ENCODE measurements at places on chromosomes 5 and 9.

DNA sequence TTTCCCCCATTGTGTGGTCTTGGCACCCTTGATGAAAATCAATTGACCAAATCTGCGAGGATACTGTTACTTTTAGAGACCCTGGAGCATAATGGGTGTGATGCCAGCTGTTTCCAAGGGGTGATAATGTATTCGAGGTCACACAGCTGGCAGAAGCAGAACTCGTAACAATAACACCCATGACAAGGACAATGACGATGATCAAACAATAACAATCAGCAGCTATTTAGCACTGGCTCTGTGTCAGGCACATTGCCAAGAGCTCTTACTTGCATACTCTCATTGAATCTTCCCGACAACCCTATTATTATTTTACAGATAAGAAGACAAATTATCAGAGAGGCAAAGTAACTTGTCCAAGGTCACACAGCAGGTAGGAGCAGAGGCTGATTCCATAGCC lies 223.7 kb upstream of the MSX2 start:
- DNase-seq, result no peak

DNA sequence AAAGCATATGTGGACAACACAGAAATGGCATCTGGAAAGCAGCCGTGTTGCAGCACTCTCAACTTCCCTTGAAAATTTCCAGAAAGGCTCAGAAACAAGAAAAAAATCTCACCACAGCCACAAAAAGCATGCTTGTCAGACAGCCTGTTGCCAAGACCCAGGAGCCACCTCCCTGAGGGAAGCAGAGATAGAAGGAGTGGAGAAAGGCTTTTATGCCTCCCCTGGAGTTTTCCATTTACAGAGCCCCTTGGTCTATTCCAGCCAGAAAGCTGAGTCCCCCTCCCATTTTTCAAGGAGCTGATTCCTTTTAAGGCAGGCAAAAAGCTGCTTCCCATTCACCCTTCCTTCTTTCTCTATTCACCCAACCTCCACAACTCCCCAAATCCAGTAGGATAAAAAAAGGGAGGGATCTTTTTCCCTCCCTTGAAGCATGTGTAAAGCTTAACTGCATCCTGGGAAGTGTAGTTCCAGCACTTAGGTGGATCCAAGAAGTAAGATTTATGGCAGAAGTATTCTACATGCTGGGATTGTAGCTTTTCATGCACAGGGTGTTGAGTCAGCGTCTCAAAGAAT lies 37.1 kb upstream of the PALM2AKAP2 start:
- no peak for DNase-seq

DNA sequence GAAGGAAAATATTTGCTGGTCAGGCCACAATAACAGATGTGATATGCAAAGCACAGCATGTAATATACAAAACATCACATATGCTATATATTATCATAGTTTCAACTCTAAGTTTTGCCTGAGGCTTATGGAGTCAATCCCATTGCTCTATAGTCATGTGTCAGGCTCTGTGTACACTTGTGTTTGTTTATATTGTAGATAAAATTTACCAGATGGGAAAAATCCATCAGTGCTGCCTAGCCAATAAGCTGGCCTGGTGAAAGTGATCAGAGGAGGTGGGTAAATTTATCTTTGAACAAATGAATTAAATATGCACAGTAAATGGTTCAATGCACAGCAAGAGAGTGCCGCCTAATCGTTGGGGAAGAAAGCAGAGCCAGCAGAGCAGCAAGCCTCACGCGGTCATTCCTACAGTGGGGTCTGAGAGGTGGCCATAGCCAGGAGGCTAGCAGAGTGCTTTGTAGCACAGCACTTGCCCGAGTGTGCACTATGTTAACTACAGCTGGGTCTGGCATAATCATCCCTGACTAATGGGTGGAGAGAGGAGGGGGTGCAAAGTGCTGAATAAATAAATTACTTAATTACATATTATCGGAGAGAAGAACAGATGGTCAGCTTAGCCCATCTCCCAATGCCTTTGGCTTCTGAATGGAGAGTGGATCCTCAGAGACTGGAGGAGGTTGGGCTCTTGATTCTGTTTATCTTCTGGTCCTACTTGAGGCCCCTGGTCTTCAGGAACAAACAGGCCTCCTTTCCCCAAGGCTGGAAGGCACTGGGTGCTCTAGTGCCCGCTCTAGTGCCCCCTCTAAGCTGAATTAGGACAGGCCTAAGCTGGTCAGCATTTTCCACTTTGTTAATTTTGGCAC lies 153.5 kb downstream of the MAT2B start:
- DNase-seq, result no peak

- DNase-seq, result no peak
Observed at GRCh38 chr5:126864042-126864688, 87.2 kb downstream of the LMNB1 start.

DNA sequence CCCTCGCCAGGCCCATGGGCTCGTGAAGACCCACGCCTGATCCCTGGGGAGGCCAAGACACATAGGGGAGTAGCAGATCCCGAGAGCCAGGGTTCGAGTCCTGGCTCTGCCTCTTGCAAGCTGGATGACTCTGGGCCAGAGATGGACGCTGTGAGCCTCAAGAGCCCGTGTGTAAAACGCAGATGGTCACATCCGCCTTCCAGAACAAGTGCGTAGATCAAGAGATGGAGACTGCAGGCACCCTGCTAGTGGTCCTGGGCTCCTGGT lies 8.2 kb downstream of the ST6GALNAC4 start:
- no peak for DNase-seq

- no peak for DNase-seq
Observed at GRCh38 chr5:15752663-15753285, 252.8 kb downstream of the FBXL7 start.

DNA sequence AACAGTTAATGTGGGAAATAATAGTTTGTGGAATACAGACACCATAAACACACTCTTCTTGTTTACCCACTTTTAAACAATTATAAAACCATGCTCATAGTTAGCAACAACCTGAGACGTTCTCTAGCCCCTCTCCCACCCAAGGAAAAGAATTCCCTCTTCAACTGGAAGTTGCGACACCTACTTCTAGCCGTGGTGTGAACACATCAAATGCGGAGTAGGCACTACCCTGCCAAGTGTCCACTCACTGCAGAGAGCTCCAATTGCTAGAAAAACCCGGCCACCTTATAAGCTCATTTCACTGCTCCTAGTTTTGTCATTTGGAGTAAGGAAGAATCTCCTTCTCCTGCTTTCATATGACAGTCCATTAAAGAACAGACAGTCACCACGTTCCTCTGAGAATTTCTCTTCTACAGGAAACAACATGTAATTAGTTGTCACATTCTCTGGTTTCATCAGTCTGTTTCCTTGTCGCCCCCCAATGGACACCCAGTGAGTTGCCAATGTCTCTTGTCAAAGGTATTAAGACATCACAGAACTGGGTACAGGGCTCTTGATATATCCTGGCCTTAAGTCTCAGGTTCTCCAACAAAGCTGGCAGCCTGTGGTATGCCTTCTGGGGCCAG lies 47.3 kb downstream of the PRLR start:
- DNase-seq, result peak; percentile 20

DNA sequence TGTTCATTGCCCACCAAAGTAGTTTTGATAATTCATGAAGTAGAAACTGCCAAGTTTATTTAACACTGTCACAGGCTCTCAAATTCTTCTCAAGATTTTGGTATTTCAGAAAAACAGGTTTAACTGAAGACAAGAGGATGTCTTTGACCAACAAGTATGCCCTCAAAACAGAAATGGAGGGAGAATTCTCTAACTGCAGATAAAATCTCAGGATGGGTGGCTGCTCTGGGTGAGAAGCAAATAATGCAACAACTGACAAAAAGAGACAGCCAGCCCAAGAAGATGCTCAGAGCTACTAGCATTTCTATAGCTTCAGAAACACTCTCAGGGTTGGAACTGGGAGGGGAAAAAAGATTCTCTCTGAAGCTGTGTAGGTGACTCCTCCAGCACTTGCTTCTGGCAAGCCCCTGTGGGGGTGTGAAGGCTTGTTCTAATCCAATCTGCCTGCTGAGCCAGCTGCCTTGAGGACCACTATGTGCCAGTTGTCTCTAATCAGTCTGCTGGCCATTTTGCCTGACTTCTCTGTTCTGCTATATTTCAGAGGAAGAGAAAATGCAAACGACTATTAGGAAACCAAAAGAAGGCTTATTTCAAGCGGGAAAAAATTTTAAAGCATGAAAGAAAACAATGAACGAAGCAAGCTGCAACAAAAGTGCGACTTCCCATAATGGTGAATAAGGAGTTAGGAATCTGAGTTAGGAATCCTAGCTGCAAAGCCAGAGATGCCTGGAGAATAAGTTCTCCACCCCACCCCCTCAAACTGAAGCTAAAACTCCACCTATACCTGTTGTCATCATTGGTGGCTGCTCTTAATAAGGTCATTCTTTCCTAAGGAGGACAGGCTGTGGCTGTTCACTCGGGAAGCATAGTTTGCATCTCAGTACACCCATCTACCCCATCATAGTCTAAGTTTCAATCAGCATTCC lies 147.5 kb downstream of the GNAQ start:
- no peak for DNase-seq

- DNase-seq, result no peak
Observed at GRCh38 chr9:21923694-21924093, 70.5 kb downstream of the CDKN2A start.

Data from germinal center (tissue), 1 donor.